ENCODE measurements at places on chromosomes 12 and 14. TPM values are rescaled to one million over a fixed set of nuclear protein-coding genes. Genes with fewer than 3 reads are reported as not detected.

The MTRFR gene
- 14.0 TPM for total RNA-seq

DNA sequence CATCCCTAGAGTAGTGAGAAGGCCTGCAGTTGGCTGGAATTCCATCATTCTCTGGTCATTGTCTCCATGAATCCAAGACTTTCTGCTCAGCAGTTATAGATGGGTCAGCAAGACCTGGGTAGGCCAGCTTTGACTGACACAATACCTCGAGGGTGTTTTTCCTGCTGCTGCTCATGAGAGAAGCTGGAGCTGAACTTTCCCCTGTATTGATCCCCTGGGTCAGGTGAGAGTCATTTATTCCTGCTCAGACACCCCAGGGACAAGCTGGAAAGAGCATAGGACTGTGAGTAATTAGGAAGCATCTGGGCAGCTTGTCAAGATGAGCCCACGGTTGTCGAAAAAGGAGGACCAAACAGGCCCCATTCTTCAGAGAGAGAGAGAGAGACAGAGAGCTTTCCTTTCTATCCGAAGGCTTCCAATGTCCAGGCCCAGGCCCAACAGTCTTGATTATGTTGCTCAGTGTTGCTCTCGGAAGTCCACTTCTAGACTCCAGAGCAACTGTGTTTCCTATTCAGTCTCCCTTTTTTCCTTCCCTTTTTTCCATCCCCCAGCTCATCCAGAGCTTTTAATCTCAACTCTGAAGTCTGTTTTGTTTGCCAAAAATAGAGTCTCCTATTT, 131.1 kb downstream of the SLC8A3 start:
- peak; percentile 84 for DNase-seq

The PITPNM2 gene
- 12.8 TPM for total RNA-seq

DNA sequence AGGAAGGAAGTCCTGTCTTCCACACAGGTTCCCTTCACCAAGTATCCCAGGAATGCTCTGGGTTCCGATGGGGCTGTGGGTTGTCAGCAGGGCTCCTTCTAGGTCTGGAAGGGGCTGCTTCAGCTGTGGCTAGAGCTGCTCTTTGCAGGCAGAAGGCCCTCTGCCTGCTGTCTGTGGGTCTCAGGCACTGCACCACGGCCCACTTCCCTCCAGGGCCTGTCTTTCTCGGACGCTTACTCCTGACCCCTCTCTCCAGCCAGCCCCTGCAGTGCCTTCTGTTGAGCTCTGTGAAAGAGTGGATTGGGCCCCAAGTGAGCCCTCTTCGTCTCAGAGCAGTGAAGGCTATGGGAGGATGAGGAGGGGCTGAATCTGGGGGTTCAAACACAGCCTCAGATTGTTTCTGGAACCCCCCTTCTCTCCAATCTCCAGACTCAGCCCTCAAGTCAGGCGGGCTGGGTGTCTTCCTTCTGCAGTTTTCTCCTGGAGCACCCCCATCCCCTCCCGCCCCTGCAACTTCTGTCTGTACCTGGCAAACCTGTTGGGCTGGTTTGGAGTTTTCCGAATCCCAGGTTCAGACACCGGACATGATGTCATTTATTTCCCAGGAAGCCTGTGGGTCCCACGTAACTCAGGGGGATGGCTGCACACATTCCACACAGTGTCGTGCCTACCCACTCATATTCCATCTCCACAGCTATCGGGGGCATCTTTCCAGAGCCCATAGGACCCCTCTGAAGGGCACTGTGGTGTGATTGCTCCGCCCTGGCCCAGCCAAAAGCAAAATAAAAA, 24.9 kb upstream of the SPPL3 start:
- DNase-seq, result peak; percentile 25

The ACADS gene
- total RNA-seq, result 36.9 TPM

GRCh38 chr12:120757226-120757742, 31.7 kb downstream of the ACADS start:
- DNase-seq, result no peak

The SIX6 gene
- not detected for total RNA-seq

DNA sequence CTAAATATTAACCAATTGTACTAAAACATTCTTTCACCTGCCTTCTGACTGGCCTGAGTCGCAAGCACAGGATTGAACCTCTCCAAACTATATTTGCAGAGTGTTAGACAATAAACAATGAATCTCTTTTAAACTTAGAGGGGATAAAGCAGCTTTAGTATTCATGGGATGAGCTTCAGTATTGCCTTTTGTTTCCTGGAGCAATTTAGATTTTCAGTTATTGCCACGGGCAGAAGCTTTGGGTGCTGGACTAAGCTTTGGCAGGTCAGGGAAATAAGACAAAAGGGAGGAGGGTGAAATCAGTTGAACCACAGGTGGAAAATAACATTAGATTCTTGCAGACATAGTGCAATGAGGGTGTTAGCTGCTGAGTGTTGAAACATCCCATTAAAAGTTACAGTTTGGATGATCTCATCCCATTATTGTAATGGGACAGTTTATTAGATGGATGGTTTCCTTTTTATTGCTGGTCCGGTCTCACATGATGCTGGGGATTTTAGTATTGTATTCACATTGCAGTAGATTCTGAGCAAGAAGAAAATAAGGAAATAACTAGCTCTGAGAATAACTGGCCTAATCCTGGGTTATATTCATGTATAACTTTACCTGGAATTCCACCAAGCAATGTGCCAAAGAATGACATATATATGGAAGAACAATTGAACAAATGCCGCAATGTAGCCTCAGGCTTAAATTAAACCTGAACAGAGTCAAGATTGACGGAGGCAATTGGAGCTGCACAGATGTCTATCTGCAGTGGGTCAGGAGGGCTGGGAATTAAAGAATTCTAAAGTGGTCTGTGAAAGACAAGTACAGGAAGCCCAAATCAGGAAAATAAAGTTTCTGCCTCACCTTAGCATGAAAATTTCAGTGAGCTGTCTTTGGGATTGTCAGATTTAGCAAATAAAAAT, 1092.8 kb upstream of the SEL1L start:
- no peak for DNase-seq

The GPR84 gene
- 1.8 TPM for total RNA-seq

DNA sequence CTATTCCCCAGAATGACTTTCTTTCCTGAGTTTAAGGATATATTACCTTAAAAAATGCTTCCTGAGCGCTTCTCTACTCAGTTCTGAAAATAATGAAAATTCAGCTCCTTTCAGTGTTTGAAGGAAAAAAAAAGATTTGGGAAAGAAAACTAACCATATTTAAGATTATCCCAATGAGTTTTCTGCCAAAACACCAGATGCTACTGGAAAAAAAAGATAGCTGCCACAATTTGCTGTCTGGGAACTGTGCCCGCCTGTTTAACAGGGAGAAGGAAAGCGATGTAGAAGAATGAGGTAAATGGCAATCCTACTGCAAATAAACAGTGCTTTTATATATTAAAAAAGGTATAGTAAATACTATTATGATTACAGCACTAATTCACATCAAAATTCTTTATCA, 367.6 kb upstream of the PRICKLE1 start:
- no peak for DNase-seq

GRCh38 chr12:12178559-12178958, 88.3 kb downstream of the LRP6 start:
- DNase-seq, result no peak

The KRT4 gene
- not detected for total RNA-seq

- no peak for DNase-seq
Measured at GRCh38 chr12:2693244-2693860, 101.4 kb upstream of the FKBP4 start.

DNA sequence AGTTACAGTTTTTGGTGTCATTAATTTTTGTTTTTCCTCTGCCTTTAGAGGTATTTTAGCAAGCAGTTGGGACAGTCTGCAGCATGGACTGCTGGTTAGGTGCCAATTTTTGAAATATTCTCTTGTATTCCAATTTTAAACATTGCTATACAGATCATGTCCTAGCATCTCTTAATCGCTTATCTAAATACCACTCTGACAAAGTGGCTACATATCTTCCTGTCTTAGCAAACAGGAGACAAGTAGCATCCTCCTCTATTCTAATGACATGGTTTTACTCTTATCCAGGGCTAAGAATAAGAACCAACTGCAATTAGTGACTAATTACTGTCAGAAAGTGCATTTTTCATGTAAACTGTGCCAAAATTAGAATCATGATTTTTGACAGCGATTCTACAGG, 117.8 kb upstream of the ATP2B1 start:
- DNase-seq, result no peak

GRCh38 chr12:12891080-12891880, at the start of gene GPRC5A:
GPRC5A (plus strand) TSS chr12:12891562; CDS start chr12:12908250, 16,688 bp downstream.
- DNase-seq, result peak; percentile 68
